Subcutaneous adipose tissue (tissue), 4 donors: ENCODE measurements at places on chromosomes 1 and 21. TPM values are rescaled to one million over a fixed set of nuclear protein-coding genes. Genes with fewer than 3 reads are reported as not detected.

Gene BSND
- total RNA-seq: not detected

Gene RAB42
- total RNA-seq: 11.7 TPM

Gene HSPB7
- 143 TPM for total RNA-seq

Gene RGS13
- total RNA-seq: 1.1 TPM

Gene SPATA46
- total RNA-seq: not detected

Gene EFNA3
- 3.7 TPM for total RNA-seq

Gene SFN
- total RNA-seq: not detected
